ENCODE measurements at places on chromosomes 13 and 19. TPM values are rescaled to one million over a fixed set of nuclear protein-coding genes. Genes with fewer than 3 reads are reported as not detected.

GRCh38 chr19:3269916-3270671 lies 45.6 kb downstream of the CELF5 start:
- no peak for DNase-seq

GRCh38 chr13:73691891-73692290 lies 442.3 kb downstream of the KLF12 start:
- DNase-seq: no peak

DNA sequence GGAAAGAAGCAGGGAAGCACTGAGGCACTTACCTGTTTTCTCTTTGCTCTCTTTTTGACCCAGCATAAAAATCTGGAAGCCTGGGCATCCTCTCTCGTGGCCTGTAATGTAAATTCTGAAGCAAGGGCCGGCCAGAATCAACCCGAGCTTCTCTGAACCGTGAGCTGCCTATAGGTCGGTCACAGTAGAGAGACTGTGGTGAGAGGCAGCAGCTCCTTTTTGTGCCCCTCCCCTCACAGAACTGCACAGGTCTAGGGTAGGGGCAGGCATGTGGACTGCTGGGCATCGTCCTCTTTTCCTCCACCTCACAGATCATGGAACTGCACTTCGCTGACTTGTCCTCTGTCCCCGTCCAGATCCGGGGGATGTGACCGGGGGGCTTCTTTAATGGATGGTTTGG lies 12.5 kb downstream of the FAM124A start:
- no peak for DNase-seq

GRCh38 chr13:97307118-97307881 lies 85.2 kb downstream of the MBNL2 start:
- DNase-seq: no peak

DNA sequence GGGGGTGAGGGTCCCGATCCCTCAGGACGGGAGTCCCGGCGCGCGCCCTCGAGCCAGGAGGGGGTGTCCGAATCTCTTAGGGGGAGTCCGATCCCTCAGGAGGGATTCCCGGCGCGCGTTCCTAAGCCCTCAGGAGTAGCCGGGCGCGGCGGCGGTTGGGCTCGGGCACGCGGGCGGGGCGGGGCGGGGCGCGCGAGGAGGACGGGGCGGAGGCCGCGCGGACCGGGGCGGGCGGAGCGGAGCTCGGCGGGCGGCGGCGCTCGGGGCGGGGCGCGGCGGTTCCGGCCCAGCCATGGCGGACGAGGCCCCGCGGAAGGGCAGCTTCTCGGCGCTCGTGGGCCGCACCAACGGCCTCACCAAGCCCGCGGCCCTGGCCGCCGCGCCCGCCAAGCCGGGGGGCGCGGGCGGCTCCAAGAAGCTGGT lies at the start of gene CUL4A:
Gene CUL4A (plus strand): TSS at position 278 of the 423 bp plus-strand sequence. CDS start 15 bp downstream, at position 293.
- no peak for DNase-seq

- DNase-seq: no peak
These were observed 294.7 kb downstream of the GPC6 start for GRCh38 chr13:93521307-93521706.

DNA sequence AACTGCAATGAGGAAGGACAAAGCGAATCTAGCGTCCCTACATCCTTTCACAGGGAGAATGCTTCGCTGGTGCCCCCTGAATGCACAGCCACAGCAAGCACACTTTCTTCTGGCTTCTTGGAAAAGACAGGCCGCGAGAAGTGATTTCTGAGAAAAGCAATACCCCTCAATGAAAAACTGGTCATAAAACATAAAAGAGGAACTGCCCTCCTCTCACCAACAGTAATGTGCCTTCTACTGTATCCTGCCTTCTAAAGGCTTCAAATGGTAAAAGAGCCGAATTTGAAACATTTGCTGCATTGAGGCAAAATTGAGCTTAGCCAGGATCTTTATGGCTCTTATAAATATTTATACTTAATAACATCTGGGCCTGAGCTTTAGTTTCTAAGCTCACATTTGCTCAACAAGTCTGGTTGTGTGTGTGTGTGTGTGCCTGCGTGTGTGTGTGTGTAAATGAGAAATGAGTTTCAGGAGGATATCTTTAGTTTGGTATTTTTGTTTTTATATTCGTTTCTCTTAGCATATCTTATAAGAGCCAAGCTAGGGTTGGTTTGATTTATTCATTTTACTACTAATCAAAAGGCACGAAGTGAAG lies 246.1 kb upstream of the MAB21L1 start:
- no peak for DNase-seq

- no peak for DNase-seq
These were observed 46.3 kb upstream of the ZNF730 start for GRCh38 chr19:23070353-23071146.

DNA sequence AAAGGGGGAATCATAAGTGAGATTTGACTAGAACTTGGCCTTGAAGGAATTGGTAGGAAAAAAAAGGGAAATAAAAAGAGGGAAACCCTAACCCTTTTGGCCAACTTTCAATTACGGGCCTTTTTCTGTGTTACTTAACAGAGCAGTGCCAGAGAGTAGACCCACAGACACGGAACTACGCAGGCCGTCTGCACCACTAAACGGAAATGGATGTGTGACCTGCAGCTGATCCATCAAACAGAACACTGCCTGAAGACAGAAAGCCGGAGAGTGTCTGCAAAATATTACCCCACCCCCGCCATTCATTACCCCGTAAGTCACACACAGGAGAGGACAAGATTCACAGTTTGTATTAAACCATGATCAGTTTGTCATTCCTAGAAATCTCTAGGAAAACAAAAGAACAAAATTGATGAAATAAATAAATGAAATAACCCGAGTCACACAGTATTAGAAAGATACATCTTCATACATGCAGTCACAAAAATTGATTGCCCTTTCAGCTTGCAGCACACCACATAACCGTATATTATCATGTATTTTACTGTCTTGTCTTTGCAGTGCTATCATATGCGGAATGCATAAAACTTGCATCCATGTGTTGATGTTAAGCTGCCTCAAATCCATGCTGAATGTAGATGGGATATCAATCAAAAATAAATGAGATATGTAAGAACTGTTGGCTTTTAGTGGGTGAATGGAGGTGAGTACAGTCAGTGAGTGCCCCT lies 424.7 kb downstream of the IRS2 start:
- no peak for DNase-seq

DNA sequence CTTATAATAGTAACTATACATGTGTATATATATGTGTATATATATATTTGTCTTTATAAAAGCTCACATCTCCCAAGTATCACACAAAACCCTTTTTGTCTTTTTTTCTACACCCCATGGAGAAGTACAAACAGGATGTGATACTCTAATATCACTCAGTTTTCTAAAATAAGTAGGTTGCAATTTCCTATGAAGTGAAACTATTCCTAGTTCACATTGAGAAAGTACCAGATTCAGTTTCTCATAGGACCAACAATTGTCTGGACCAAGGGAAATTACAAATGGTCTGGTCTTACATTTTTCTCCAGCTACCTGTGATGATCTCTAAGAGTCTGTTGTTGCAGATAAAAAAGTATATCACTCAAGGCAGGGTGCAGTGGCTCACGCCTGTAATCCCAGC lies 17.9 kb upstream of the LILRB1 start:
- DNase-seq: no peak

DNA sequence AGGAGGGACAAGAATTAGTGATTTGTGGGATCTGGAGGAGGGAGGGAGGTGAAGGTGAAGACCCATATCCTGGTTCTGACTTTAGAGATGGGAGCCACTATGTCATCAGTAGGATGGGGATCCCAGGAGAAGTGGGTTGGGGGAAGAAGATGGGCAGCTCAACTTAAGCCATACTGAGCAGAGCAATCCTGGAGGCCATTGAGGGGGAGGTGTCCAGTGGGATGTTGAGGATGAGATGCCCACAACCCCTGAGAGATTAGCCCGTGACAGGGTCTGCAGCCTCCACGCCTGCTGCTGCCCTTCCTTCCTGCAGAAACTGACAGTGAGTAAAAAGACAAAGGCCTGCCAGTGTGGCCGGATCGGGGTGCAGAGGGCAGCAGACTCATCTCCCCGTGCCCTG lies 11.2 kb upstream of the SIGLEC6 start:
- no peak for DNase-seq

DNA sequence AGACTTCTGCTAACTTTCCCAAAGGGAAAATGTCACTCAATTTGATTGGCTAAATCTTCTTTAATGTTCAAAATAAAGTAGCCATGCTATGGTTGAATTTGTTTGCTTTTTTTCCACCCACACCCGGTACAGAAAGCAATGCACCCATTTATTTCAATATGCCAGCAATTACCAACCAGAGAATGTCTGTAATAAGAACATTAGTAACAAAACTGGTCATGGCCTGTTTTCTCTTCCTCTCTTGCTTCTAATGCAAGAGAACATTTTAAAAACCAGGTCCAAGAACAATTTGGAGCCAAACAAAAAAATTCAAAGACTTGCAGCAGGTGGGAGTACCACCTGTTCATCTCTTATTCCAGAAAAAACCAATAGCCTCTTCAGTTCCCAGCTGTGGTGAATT lies 1108.8 kb upstream of the PCDH20 start:
- no peak for DNase-seq

DNA sequence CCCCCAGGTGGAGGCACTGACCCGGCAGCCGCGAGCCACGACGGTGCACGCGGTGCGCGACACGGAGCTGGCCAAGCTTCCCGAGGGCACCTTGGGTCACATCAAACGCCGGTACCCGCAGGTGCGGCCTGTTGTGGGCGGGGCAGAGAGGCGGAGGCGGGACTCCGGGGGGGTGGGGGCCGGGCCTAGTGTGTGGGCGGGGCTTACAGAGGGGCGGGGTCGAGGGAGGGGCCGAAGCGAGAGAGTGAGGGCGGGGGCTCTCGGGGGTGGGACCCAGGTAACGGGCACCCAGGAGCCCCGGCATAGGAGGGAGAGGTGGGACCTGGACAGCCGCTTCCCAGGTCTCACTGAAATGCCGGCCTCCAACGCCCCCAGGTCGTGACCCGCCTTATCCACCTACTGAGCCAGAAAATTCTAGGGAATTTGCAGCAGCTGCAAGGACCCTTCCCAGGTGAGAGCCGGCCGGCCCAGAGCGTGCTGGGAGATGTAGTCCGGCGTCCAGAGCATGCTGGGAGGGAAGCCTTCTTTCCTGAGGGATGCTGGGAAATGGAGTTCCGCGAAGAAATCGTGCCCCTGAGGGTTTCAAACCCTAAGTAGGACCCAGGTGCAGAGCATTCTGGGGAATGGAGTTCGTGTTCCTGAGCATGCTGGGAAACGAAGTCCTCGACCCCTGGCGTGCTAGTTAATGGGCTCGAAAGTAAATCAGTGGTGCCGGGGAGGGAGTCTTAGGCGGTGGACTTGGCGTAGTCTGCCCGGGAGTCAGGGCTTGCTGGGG lies 15.7 kb downstream of the PNPLA6 start:
- no peak for DNase-seq

GRCh38 chr13:46572752-46573431 lies 19.9 kb downstream of the LRCH1 start:
- DNase-seq: no peak

Gene ZNF575
- polyA plus RNA-seq: 0.09 TPM

GRCh38 chr19:58562122-58563033 lies 4.0 kb upstream of the UBE2M start:
- DNase-seq: no peak

GRCh38 chr19:46536391-46536790 lies 40.7 kb upstream of the PNMA8B start:
- no peak for DNase-seq

DNA sequence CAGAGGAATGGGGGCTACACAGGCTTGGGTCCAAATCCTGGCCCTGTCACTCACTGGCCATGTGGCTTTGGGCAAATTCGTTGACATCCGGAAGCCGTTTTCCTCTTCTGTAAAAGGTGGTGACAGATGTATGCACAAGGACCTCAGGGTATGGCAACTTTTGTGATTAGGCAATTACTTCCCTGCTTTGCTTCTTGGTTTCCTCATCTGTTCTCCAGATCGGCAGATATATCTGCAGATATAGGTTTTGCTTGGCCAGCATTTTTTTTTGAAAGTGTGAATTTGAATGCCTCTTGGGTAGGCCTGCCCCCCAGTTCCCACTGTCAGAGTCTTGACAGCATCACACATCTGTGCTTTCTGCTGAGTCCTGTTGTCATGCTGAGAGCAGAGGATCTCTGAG lies 17.7 kb downstream of the TMEM272 start:
- no peak for DNase-seq

- no peak for DNase-seq
These were observed 512 bp downstream of the RPS19 start for GRCh38 chr19:41860419-41861115.

DNA sequence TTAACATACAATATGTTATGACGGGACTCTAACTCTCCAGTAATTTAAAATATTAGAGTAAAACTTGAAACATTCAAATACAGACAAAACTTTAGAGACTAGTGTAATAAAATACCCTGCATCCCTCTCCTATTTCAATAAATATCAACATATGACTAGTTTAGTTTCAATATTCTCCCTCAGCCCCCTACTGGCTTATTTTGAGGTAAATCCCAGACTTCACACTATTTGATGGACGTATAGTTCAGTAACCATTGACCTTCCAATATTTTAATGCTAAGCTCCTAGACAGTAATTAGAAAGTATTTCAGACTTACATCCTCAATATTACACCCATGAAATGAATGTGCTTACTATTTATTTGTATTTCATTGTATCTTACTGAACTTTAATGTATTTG lies 180.7 kb upstream of the STARD13 start:
- DNase-seq: no peak

- DNase-seq: no peak
These were observed 117.0 kb downstream of the KCNRG start for GRCh38 chr13:50131920-50132903.

Gene COPE
- 161 TPM for polyA plus RNA-seq

Gene ADGRE3
- not detected for polyA plus RNA-seq

DNA sequence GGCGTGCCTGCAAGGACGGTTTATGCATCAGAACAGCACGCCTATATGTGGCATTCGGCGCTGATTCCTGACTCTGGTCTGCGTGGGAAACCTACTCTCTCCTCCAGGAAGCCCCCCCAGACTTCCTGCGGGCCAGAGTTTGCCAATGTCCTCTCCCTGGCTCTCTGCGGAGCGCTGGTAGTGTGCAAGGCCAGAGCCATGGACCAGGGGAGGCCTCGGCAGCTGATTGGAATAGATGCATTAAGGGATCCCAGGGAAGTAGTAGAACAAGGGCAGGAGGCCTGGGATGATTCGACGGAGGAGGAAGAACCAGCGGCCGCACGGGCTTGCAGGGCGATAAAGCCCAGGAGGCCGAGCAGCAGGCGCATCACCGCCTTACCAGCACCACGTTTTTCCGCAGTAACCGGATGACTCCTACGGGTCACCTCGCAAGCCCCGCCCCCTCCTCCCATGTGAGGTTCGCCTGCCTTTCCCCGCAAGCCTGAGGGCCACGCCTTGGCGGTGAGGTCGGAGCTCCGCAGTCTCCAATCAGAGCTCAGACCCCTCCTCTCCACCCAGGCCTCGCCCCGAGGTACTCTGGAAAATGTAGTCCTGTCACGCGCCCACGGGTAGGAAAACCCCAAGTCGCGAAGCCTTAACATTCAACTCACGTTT lies 5.0 kb downstream of the CLEC11A start:
- no peak for DNase-seq

All from BJ (cell line).